ENCODE measurements at places on chromosomes 2 and 18.

GRCh38 chr2:216189410-216189809, 80.3 kb downstream of the XRCC5 start:
- DNase-seq = no peak

DNA sequence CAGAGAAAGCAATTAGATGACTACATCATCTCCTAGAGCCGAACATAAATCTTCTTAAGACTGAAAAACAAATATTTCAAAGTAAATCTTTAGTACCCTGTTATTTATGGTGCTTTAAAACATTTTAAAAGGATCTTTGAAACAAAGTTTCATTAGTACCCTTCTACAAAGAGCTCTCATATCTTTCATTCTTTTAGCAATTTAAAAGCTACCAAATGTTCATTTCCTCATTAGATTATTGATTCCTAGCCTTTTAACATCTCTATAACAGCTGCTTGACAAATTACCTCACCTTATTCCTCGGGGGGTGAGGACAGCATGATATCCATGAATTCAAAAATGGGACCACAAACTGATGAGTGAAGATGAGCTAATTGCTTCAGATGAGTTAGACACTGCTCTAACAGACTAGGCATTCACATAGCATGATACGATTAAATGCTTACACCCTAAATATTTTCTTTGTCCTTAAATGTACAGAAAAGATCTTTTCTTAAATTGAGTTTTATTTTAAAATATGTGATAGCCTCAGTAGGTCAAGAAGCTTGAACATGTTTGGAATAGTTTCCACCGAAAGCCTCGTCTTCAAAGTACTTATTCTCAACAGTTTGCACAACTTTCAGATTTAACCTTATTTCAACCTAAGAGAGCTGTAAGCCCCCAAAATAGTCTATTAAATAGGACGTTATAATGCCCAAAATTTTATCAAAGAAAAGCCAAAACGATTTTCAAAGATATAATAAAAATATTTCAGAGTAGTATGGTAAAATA, 2.1 kb downstream of the ATAD2B start:
- no peak for DNase-seq

GRCh38 chr18:62044490-62045000, 142.3 kb downstream of the PIGN start:
- no peak for DNase-seq

DNA sequence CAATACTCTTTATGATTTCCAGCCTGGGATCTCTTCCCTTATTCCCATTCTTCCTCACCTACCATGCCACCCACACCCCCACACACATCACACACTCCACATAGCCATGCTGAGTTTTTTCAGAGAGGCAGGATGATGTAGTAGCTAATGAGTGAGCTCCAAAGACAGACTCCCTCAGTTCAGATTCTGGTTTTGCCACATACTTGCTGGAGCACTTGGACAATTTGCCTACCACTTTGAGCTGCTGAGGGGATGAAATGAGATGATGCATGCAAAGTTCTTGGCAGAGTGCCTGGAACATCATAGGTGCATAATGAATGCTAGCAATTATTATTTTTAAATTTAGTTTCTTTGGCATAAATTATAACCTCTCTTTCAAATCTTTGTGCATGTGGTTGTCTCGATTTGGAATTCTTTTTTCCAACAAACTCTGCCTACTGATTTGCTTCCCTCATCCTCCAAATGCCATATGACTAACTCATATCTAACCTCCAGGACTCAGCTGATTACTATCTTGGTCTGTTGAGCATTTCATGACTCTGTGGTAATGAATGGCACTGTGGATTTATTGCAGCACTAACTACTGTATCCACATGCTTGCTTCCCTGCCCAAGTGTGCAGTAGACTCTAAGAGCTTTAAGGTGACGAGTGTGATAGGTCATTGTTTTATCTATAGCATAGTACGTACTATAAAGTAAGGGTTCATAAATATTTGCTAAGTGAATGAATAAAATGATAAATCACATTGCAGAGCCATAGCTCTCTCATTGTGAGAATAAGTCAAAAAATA, 99.1 kb downstream of the TACR1 start:
- DNase-seq = no peak

DNA sequence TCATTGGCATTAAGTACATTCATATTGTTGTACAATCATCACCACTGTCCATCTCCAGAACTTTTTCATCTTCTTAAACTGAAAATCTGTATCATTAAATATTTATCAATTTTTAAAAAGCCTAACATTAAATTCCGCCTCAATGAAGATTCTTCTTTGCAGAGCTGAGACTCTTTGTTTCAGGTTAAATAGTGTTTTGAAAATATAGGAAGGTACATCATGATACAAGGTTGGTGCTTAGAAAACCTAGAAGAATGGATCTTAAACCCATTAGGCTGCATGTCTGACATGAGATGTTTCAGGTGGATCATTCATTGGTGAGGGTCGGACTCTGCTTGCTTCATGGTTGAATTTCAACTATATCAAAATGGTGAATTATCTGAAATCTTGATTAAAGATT, 30.5 kb downstream of the DDX1 start:
- no peak for DNase-seq

DNA sequence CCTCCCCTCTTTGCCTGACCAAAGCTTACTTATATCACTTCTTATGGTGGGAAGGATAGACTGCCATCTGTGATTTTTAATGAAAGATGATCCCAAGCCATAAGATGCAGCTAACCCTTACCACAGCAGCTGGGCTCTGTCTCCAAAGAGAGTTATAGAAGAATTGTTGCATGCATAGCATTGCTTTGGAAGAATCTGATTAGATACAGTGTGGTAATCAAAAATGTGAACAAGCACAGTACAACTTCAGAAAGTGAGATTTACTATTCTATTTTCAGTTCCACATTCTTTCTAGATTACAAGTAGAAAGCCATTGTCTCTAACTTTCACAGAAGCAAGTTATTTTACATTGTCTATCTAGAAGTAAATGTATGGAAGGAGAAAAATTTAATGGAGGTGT, 129.0 kb upstream of the ACVR2A start:
- no peak for DNase-seq
